NCI-H460 (cell line): ENCODE measurements at places on chromosomes 2 and 18.

GRCh38 chr2:101540518-101540917 is 65.6 kb upstream of the RFX8 start:
- no peak for DNase-seq

- DNase-seq = peak; percentile 80
These were observed 13.3 kb downstream of the CHPF start for GRCh38 chr2:219530048-219530963.

- no peak for DNase-seq
These were observed 47.0 kb upstream of the IHH start for GRCh38 chr2:219107758-219108157.

DNA sequence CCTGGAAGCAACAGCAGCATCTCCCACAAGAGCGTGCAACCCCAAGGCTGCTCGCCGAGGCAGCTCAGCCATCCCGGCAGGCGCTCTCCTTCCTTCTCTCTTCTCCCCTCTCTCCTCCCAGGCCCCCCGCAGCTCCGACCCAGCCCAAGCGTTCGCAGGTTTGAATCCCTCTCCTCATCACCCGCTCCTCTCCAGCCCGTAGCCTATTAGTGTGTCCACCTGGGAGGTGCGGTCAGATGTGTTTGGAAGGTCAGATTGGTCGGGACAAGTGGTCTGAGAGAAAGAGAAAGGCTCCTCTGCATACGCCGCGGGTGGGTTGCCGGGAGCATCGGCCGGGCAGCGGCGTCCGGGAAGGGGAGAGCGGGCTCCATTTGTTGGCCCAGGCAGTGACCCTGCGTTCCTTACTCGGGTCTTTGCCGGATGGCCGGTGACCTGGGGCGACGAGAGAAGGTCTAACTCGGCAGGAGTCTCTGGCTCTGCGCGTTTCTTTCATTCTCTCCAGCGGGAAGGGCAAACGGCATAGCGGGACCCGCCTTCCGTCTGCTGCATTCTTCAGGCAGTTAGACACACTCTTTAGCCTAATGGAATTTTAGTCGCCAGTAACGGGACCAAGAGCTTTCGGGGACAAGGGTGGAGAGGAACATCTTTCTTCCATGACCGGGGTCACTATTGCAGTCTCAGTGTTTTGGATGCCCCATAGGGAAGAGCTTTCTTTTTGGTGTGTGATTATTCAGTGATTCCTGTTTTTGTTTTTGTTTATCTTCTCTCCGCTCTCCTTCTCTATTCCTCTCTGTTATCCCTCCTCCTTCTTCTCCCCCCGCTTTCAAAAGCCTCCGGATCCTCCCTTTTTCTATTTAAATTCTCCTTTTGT is 1.1 kb upstream of the TMEFF2 start:
- no peak for DNase-seq

GRCh38 chr18:3671176-3671575 is 221.2 kb downstream of the TGIF1 start:
- DNase-seq = no peak

DNA sequence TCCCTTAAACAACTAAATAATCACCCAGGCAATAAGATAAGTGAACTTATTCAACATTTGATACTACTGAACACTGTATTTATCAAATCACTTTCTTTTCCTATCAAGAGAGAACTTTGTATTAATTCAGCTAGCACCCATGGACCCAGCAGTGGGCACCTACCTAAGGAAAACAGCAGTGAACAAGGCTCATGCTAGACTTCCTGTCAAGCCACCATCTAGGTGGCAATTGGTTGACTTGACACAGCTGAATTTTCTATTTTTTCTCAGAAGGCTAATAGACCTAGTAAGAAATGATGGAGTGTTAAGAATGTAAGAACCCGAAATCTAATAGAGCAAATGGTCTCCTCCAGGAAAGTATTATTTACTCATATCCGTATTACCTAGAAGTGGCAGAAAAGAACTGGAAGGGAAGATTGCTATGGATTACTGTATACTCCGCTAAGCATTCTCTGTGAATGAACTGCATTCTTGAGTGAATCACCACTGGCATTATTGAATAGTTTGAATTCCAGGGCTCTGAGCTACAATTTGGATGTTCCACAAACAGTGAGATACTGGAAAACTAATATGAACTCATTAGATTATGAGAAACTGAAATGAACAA is 988.2 kb upstream of the CDH2 start:
- peak; percentile 51 for DNase-seq

DNA sequence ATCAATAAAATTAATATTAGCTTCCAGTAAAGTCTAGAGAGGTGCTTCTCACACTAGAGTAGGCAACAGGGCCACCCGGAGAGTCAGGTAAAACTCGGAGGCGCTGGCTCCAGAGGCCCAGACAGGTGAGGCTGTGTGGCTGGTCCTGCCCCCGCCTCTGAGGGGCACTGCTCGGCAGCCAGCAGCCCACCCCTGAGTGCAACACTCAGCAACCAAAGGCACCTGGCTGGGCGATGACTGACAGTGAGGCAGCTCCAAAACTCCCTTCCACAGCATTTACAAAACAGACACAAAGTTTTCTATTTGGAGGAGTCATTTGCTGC is 138.8 kb upstream of the ID2 start:
- DNase-seq = no peak

- DNase-seq = no peak
These were observed 72.0 kb downstream of the KCNF1 start for GRCh38 chr2:10983711-10984110.

GRCh38 chr18:56086176-56086575 is 498.2 kb upstream of the TCF4 start:
- DNase-seq = no peak

- no peak for DNase-seq
These were observed 130.9 kb downstream of the ANTXR1 start for GRCh38 chr2:69143748-69144360.

DNA sequence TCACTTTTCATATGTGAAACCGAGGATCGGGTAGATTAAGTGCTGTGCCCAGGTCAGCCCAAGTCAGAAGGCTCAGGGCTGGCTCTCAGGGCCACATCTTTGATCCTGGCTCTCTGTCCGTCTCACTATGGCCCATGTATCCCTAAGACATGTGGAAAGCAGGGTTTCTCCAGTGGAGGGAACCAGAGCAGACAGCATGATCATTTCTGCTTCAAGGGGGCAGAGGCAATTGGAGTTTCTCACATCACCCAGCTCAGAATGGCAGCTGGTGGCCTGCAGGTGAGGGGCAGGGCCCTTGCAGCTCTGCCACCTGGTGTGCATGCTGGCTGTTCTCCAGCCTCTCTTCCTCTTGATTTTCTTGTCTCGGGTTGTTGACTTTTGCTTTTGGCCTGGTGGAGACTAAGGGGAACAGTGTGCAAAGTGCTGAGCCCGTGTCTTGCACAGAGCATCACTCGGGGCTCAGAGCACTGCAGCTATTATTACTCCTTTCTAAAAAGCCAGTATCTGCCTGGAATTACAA is 27.0 kb downstream of the LDLRAD4 start:
- no peak for DNase-seq

GRCh38 chr2:182265718-182266117 is 161.1 kb downstream of the PDE1A start:
- DNase-seq = no peak

GRCh38 chr2:29532436-29532835 is 388.9 kb downstream of the ALK start:
- no peak for DNase-seq

- DNase-seq = no peak
These were observed 249.7 kb downstream of the SP3 start for GRCh38 chr2:173715441-173715840.

GRCh38 chr2:28523902-28524301 is 28.0 kb downstream of the PLB1 start:
- no peak for DNase-seq

DNA sequence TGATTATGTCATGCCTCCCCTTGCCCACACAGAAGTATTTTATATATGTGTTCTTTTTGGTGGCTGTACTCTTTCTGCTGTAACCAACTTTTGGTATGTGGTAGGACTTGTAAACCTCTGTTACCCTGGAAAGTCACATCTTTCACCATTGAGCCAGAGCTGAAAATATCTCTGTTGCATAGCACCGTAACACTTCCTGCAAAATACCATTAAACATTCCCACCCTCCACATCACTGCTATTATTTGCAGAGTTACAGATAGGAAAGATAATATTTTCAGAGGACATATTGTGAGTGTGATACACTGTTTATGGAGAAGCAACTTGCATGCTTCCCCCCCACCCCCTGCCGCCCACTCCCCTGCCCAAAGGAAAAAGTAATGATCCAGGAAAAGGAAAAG is 44.8 kb downstream of the CAB39 start:
- DNase-seq = no peak

- DNase-seq = no peak
These were observed 98.2 kb upstream of the SMAD2 start for GRCh38 chr18:48028696-48029095.

GRCh38 chr2:209121691-209122090 is 302.2 kb upstream of the MAP2 start:
- no peak for DNase-seq

GRCh38 chr2:31386648-31387047 is 27.9 kb downstream of the XDH start:
- DNase-seq = no peak

DNA sequence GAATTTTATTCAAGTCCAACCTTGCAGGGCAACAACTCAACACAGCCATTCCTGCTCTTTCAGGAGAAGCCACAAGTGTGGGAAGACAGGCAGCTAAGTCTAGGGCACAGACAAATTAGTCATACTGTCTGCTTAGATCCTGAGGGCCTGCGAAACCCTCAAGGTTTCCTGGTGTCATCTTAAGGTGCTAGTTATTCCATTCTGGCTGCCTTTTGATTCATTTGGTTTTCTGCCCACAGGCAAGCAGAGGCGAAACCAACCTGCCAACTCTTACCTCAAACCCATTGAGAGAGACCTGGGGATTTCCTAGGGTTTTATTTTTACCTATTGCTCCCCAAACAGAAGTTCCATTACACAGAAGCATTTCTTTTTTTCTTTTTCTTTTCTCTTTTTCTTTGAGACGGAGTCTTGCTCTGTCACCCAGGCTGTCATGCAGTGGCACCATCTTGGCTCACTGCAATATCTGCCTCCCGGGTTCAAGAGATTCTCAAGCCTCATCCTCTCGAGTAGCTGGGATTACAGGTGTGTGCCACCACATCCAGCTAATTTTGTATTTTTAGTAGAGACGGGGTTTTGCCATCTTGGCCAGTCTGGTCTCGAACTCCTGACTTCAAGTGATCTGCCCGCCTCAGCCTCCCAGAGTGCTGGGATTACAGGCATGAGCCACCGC is 23.7 kb upstream of the SCYGR1 start:
- no peak for DNase-seq

DNA sequence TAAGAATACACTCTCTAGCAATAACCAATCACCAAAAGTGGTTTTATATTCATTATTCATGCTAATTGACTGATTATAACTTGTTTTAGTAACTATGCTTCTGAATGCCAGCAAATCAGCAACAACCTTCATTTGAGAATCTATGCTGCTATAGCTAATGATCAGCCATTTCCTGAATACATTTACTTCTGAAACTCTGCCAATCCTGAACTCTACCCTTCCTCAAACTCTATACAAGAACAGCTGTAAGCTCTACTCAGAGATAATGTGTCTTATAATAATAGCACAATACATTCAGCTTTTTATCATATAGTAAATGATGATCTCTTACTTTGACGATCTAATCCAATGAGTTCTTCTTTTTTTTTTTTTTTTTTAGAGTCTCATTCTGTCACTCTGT is 85.7 kb upstream of the EPAS1 start:
- DNase-seq = no peak

- no peak for DNase-seq
These were observed 478.8 kb downstream of the ARHGAP15 start for GRCh38 chr2:143608063-143608423.

DNA sequence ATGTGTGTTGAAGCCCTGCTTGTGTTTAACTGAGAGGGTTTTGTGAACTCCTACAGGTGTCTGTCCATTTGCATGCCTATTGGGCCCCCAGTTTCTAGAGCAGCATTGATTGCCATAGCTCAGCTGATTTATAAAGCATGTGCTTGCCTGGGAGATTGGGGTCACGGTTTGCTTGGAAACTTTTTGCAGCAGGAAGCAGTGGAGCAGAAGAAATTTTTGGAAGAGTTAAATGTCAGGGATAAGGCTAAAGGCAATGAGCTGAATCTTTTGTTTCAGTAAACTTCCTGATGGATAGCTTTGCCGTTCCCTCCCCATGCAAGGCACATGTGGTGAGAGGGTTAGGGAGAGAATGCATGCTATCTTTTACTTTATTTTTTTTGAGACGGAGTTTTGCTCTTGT is 102.2 kb downstream of the PTPRM start:
- no peak for DNase-seq

DNA sequence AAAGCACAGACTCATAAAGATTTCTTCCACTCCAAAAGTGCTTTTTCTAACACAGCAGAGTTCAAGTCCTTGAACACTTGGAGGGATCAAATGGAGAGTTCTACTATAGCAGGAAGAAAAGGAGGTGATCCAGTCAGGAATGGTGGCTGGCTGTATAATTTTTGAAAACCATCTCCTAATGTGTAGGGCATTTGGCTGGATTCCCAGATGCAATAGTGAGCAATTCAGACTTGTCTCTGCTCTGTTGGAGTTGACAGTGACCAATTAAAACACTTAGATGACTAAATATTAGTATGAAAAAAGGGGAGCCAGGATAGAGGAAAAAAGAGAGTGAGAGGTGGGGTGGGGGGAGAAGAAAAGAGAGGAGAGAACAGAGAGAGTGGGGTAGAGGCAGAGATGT is 5.3 kb upstream of the G6PC2 start:
- no peak for DNase-seq

DNA sequence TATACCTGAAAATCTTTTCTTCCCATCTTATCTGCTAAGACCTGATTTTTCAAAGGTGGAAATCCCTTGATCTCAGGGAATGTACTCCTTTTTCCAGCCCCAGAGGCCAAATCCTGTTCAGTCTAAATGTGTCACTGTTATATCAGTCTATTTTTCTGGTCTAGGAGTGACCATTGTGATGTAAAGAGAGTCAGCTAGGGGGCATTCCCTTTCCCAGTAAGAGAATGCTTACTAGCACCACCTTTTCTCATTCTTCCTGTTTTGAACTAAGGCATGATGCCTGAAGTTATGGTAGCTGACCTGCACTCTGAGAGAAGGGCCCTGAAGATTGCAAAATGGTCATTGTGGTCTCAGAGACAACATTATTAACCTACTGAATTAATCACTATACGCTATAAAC is 124.1 kb upstream of the XIRP2 start:
- DNase-seq = no peak

GRCh38 chr2:150424406-150424805 is 63.1 kb downstream of the RND3 start:
- no peak for DNase-seq
